Hematopoietic multipotent progenitor cell treated with erythropoietin and hydrocortisone succinate and interleukin-3 and kit ligand, for 17 days (in vitro differentiated cells): ENCODE measurements at places on chromosomes 5 and 9.
A peak's percentile ranks its signal among the peaks of the same experiment; 100 is the strongest.

- DNase-seq, result peak; percentile 32
These were observed 8.6 kb downstream of the SPINK1 start for GRCh38 chr5:147822686-147823491.

DNA sequence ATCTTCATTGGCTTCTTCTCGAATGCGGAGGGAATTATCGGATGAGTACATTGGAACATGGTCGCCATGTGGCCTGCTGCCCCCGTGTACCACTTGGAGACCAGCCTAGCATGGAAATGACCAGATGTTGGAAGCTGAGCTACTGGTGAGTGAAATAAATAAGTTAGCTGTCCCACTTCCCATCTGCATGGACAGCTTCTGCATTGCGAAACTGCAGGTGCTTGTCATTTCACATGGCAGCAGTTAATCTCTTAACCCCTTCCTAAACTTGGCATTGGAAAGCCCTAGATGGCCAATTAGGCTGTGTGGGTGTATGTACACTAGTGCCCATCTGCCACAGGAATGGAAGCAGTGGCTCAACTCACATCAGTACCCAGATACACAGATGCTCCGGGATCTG, 246.6 kb upstream of the IL12B start:
- DNase-seq, result no peak

GRCh38 chr9:14331120-14331519, 17.2 kb upstream of the NFIB start:
- DNase-seq, result no peak

GRCh38 chr9:138103111-138103848, 225.7 kb downstream of the CACNA1B start:
- no peak for DNase-seq

DNA sequence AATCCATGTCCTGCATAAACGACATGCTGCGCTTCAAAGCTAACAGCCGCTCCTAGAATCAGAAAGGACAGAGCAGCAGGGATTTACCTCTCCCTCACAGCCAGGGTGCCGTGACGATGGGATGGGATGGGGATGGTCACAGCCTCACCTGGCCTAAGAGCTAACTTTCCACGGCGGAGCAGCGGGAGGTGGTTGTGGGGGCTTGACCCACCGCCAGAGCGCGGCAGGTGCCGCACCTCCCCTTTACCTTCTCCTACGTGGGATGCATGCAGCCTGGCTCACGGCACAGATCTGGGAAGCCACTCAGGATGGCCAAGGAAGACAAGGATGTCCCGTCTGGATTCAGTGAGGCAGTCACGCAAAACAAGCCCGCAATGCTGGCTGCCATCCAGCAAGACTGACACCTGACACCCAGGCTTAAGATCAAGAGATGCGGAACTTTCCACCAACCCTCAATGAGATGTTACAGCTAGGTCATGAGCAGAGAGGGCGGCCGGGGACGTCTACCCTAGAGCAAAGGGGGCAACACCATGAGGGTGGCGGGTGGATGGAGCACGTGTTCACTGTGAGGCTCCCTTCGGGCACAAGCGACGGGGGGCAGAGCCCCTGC, 5.8 kb downstream of the BRD9 start:
- DNase-seq, result no peak

DNA sequence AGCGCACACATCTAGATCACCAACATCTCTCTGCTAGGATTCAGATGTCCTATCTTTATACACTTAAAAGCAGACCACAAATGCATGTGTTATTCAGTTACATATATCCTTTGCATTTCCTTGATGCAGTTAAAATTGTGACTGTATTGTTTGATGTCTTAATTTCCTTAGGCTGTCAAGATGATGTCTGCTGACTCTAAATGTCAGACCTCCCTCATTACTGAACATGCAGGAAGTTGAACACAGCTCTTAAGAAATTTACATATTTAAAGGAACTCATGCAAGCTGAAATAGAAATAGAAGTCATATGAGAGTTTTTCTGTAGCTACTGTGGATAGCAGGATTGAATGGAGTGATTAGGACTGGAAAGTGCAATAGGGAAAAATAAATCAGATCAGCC, 336.5 kb upstream of the SEMA6A start:
- no peak for DNase-seq

DNA sequence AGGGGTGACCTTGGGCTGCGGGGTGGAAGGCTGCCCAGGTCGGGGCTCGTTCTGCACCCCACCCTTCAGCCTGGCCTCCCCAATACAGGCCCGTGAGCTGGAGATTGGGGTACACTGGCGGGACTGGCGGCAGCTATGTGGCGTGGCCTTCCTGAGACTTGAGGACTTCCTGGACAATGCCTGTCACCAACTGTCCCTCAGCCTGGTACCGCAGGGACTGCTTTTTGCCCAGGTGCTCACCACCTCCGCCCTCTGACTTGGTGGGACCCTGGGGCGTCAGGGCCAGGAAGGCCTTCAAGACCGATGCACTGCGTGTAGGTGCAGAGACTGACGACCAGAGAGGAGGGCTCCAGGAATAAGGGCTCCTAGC, 10.5 kb downstream of the ZDHHC12 start:
- no peak for DNase-seq

DNA sequence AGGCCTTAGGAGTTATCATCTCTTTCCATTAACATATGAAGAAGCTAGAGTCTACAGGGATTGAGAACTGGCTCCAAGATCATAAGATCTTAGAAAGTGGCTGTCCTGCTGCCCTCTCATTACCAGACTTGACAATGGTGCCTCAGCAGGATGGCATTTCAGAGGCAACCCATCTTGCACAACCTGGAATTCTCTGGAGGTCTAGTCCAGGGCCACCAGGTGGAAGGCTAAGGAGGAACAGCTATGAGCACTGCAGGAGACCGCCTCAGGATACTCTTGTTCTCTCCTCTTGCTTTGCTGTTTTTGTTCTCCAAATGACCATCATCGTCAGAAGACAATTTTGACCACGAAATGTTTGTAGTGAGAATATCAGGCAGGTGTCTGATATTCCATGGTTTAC, 322.6 kb downstream of the FBXL17 start:
- no peak for DNase-seq

GRCh38 chr5:45695804-45696156, 400 bp downstream of the HCN1 start:
- no peak for DNase-seq

GRCh38 chr5:65037831-65038815, 269.4 kb downstream of the CWC27 start:
- peak; percentile 14 for DNase-seq

- DNase-seq, result no peak
These were observed 73.5 kb upstream of the PTGER4 start for GRCh38 chr5:40606077-40606765.

- DNase-seq, result peak; percentile 75
These were observed 26.6 kb downstream of the IDNK start for GRCh38 chr9:83649515-83649914.

DNA sequence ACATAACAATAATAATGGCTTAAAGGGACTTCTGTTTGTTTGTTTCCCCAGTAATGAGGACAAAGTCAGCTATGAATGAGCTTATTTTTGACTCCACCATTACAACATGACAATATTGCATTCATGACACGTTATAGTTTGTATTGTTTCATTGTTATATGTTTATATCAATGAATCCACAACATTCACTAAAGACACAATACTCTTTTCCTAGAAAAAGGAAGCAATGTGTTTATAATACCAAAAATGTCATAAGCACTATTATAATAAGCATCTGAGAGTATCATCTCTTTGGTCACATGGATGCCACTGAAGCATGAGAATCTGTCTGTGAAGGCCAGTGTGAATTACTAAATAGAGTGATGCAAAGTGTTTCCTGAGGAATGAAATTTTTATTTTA, 1026.9 kb upstream of the C9orf72 start:
- no peak for DNase-seq

DNA sequence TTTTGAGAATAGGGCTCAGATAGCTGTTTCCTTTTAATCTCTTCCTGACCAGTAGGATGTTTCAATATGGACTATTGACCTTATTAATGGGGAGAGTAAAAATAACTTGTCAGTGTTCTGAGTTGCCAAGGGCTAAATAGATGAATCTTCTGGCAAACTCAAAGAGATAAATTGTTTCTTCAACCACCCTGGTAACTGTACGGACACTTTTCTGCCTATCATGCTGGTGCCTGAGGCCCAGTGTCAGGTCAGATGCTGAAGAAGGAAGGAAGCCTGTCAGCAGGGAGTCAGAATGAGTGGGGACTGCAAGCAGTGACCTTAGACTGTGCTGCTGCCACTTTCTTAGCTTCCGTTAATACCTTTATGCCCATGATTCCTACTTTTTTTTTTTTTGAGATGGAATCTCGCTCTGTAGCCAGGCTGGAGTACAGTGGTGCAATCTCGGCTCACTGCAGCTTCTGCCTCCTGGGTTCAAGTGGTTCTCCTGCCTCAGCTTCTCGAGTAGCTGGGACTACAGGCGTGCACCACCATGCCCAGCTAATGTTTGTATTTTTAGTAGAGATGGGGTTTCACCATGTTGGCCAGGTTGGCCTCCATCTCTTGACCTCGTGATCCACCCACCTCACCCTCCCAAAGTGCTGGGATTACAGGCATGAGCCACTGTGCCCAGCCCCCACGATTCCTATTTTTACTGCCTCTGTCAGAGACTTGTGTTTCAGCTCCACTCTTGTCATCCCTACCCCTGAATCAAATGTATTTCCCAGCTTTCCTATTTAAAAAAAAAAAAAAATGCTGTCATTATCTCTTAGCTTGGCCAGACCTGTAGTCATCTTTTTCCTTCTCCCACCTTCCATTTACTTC, 33.7 kb downstream of the TGFBR1 start:
- no peak for DNase-seq

DNA sequence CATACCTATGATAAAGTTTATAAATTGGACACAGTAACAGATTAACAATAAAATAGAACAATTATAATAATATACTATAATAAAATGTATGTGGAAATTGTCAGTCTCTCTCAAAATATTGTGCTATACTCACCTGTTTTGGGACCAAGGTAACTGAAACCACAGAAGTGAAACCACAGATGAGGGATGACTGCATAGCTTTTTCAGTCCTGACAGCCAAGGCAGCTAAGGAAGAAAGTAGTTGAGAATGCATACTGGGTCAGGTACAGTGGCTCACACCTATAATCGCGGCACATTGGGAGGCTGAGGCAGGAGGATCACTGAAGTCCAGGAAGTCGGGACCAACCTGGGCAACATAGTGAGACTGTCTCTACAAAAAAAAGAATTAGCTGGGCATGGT, 8.9 kb downstream of the SRP19 start:
- DNase-seq, result no peak

- DNase-seq, result peak; percentile 79
These were observed 17.3 kb upstream of the ODF2 start for GRCh38 chr9:128438343-128439109.

- no peak for DNase-seq
These were observed 240.2 kb downstream of the ARHGAP26 start for GRCh38 chr5:143010351-143010750.

- peak; percentile 56 for DNase-seq
These were observed 26.0 kb downstream of the TPD52L3 start for GRCh38 chr9:6354072-6354686.

DNA sequence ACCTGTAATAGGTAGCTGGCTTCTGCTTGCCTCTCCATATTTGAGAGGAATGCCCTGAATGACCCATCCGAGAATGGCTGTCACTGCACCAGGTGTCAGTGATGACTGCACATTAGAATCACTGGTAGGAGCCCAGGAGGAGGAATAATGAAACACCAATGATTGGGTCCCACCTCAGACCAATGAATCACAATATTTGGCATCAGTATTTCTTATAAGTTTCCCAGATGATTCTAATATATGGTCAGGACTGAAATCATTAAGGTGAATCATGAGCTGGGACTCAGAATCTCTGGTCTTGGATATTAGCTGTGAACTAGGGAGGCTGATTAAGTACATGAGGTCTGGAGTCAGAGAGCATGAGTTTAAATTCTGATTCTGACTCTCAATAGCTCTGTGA, 23.4 kb downstream of the ARSB start:
- DNase-seq, result no peak

- no peak for DNase-seq
These were observed 59.5 kb downstream of the MVB12B start for GRCh38 chr9:126386088-126386487.

DNA sequence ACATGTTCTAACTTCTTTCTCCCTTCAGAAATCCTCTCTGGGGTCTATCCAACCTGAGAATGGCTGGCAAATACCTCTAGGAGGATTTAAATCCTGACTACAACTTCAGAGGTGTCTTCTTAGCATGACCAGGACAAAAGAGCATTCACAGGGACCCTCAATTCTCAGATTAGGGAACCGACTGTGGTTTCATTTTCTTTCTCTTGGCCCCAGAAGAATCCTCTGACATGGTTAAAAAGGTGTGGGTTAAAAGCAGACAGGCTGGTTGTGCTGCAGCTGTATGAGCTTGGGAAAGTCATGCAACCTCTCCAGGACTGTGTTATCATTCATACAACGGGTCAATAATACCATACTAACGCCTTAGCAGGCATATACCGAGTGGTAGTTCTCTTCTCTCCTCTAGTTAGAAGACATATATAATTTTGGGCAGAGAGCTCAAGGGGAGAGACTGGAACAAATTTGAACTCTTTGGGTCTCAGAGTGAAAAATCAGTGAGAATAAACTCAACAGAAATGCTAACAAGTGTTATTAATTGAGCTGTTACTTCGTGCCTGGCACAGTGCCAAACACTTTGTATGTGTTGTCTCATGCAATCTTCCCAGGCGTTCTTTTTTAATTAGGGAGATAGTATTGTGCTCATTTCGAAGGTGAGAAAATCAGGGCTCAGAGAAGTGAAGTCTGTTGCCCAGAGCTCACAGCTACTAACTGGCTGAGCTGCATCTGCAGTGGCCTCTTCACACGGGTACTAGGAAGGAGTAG, 35.2 kb downstream of the INSYN2B start:
- DNase-seq, result peak; percentile 12

- DNase-seq, result no peak
These were observed 665.0 kb upstream of the RIOK2 start for GRCh38 chr5:97847920-97848631.

DNA sequence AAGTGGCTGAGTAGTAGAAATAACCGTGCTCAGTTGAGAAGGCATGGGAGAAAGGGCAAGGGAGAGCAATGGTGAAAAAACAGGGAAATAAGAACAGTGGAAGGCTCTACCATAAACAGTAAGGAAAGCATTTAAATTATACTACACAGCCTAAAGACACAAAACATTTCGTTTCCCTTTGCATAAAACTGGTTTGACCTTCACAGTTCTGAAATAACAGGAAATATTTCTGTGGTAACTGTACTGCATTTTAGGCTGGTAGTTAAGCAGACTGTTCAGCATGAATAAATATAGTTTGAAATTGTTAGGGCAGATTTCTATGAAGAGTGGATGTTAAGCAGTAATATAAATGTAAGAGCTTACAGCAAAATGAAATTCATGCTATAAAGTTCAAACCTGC, 147.5 kb downstream of the CSNK1G3 start:
- no peak for DNase-seq
